ENCODE measurements at places on chromosomes 12 and 14.

DNA sequence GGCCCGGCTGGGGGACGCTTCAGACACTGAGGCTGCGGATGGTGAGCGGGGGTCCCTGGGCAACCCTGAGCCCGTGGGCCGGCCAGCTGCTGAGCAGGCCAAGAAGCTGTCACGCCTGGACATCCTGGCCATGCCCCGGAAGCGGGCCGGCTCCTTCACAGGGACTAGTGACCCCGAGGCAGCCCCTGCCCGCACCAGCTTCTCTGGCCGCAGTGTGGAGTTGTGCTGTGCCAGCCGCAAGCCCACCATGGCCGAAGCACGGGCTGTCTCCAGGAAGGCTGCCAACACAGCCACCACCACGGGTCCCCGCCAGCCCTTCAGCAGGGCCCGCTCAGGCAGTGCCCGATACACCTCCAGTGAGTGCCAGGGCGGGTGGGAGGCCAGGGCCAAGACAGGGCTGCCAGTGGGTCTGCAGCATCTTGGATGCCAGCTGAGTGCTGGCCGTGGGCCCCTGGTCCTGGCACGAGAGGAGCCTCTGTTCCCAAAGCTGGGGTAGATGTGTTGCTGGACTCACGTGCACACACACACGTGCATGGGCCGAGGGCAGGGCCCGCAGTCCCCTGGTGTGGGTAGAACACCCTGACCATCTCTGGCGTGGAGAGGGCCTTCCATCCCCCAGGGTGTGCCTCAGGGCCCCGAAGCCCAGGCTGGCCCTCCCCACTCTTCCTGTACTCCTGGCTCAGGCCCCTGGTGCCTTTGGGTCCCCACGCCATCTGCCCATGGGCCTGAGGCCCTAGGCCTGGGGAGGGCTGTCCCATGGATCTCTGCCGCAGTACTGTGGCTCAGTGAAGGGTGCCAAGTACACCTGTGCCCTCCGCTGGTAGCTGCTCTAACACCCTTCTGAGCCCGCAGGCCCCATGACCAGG, 22.8 kb downstream of the CEP170B start:
- DNase-seq = no peak

DNA sequence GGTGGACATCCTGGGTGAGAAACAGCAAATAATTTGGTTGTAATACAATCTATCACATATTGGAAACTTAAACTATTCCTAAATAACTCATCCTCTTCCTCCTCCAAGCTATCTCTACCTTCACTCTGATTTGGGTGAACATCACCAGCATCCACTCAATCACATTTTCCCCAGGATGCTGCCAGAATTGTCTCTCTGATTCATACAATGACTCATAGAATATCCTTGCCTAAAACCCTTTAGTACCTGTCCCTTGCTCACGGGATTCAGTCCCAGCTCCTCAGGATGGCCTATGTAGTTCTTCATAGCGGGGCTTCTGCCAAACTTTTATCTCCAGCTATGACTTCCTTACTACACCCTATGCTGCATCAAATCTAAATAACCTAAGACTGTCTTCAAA, 146.8 kb downstream of the EMP1 start:
- DNase-seq = no peak

DNA sequence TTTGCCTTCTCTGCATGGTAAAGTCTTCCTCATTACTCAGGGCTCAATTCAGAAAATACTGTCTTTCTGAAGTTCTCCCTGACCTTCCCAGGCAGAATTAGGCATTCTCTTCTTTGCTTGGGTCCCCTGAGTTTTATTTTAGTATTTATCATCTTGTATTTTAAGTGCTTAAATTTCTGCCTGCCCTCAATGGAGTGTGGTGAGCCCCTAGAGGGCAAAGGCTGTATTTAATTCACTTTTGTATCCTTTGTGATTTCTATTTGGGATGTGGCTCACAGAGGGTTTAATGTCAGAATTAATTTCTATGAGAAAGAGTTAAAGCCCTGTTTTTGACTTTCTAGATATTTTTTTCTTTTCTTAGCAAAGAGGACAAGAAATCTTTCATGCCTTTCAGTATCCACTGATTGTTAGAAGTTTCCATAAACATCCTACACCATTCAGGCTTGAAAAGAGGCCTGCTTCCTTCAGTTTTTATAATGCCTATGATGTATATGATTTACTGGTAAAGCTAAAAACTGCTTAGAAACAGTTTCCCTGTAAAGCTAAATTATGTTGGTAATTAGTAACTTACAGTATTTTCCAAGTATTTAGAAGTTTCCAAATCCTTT, 55.6 kb upstream of the PTPRB start:
- DNase-seq = no peak

GRCh38 chr12:123972457-123973401, at the start of the genes CCDC92 and ZNF664:
Gene CCDC92, minus strand, starts transcription at chr12:123972831. Its CDS starts 28,526 bp downstream, at chr12:123944305.
Gene ZNF664, plus strand, starts transcription at chr12:123973215. Its CDS starts 38,930 bp downstream, at chr12:124012145.
- peak; percentile 93 for DNase-seq

DNA sequence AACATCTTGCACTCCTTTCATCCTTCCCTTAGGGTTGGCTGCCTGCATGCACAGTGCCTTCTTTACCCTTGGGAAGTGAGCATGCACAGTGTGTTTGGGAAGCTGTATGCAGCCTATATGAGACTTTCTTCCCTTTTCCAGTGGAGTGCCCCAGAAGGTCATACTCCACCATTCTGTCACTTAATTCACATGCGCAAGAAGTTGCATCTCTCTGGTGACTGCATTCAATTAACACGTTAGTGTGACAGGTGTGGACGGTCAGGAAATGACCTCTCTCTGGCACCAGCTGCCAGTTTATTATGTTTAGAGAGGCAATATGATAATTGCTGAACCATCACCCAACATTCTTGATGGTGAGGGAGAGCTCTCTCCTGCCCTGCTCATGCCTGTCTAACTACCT, 770.0 kb downstream of the FLRT2 start:
- no peak for DNase-seq

DNA sequence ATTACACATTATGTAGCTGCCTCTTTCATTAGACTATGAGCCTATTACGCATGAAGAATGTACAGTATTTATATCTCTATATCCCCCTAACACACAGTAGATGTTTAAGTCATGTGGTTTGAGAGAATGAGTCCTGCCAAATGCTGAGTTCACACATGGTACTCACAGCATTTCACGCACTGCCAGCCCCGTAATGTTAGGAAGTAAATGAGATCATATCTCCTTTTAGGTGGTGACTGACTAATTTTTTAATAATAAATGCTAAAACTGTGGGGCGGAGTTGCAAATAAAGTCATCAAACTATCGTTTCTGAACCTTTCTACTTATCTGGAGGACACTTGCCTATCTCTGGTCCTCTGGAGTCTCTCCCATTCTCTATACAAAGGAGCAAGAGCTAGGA, 343.8 kb downstream of the ADAMTS20 start:
- no peak for DNase-seq

DNA sequence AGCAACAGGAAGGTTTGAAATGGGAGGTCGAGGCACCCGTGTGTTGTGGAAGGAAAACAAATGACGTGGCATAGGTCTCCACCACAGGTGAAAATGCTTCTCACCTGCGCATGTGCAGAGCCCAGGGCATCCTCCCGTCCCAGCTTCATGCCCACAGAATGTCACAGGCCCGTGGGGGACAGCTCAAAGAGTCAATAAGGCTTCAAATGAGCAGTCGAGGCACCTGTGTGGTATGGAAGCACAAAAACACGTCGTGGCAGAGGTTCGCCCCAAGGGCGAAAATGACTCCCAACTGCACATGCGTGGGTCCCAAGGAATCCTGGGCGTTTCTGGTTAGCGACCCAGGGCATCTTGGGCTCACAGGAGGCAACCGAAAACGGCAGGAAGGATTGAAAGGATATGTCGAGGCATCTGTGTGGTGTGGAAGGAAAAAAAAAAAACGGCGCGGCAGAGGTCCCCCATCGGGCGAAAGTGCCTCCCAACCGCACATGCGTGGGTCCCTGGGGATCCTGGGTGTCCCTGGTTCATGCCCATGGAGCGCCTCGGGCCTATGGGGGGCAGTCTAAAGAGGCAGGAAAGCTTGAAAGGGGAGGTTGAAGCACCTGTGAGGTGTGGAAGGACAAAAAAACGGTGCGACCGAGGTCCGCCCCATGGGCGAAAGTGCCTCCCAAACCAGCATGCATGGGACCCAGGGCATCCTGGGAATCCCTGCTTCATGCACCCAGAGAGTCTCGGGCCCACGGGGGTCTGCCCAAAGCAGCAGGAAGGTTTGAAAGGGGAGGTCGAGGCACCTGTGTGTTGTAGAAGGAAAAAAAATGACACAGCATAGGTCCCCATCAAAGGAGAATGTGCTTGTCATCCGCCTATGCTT, 578.5 kb downstream of the ALG10 start:
- DNase-seq = no peak

DNA sequence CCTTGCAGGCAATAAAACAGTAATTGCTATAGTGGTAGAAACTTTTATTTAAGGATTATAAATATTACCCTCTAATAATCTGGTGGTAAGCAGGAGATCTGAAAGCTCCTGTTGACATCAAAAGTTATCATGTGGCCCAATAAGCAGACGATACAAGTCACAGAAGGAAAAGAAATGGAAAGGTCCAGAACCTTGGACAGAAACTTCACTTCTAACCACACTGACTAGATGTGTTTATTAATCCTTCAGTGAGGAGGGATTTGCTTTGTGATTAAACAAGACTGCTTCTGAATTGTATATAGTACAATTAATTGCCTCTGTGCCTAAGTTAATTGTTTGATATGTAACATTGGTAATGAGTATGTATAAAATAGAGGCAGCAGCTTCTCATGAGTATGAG, 652.7 kb upstream of the MIS18BP1 start:
- no peak for DNase-seq

- no peak for DNase-seq
Measured at GRCh38 chr14:55936691-55937090, 181.5 kb upstream of the PELI2 start.

DNA sequence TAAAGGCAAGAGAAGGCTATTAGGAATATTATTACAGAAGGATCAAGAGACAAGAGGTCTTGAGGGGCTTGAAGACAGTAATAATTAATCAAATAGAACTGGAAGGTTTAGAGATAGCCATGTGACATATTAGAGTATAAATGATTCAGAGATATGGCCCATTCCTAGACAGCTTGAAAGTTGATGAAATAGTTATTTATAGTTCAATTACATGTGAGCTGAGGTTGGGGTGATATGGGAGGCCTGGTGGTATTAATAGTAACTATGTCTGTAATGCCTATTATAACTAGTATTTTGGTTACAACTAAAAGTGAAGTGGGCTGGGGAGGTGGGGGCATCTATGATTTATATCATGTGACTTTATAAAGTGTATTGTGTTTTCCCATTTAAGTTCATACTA, 14.1 kb upstream of the MIS18BP1 start:
- DNase-seq = no peak

DNA sequence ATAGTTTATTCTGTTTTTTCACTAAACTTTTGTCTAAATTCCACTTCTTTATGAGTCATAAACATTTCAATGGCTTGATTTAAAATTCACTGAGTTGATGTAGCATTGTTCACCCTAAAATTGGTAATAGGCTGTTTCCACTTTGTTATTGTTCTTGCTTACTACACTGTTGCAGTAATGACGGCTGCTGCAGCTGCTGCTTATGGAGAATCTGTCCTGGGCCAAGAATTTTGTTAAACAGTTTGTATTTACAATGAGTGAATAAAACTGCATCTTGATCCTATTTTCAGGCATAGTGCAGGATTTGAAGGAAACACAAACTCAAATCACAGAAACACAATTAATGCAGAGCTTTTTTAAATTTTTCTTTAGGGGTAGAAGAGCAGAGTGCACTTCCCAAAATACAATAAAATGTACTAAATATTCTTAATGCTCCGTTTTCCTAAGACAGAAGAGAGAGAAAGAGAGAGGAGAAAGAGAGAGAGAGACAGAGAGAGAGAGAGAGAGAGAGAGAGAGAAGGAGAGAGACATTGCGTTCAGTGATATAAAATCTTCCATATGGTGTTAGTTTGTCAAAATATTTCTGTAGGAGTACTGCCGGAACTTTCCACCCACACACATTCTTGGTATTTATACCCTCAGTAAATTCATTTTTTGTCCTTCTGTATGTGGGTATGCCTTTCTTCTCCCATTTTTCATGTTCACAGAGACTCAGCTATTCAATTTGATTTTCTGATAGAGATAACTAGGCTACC, 266.4 kb downstream of the LRFN5 start:
- DNase-seq = no peak

- DNase-seq = no peak
Measured at GRCh38 chr12:114011711-114012110, 45.6 kb upstream of the RBM19 start.

- DNase-seq = no peak
Measured at GRCh38 chr12:98483621-98484503, 31.5 kb upstream of the TMPO start.

GRCh38 chr14:38705220-38705619, 397.8 kb downstream of the SEC23A start:
- no peak for DNase-seq

- DNase-seq = no peak
Measured at GRCh38 chr12:46209914-46210872, 58.6 kb downstream of the SLC38A1 start.

GRCh38 chr14:50225974-50226297, 5.4 kb downstream of the SOS2 start:
- DNase-seq = no peak

DNA sequence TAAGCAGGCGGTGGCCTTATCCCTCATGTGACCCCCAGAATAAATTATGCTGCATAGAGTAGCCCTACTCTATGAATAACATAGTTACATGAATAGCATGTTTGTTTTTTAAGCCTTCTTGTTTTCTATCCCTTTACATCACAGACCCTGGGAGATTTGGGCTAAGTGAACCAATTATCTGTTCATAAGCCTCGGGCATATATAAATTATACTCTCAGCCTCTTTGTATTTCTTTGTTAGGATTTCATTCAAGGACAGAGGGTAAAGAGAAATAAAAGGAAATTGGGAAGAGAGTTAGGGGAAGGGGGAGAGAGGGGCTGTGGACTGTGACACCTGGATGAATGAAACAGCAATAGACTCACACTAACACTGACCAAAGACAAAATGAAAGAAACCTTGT, 35.3 kb upstream of the RTRAF start:
- no peak for DNase-seq

GRCh38 chr12:21906919-21907493, 34.2 kb downstream of the ABCC9 start:
- no peak for DNase-seq

- no peak for DNase-seq
Measured at GRCh38 chr12:117046425-117046824, 52.8 kb downstream of the TESC start.

GRCh38 chr14:51780741-51781140, 79.7 kb upstream of the GNG2 start:
- DNase-seq = no peak

- no peak for DNase-seq
Measured at GRCh38 chr14:52327374-52328226, 13.5 kb downstream of the PTGER2 start.

DNA sequence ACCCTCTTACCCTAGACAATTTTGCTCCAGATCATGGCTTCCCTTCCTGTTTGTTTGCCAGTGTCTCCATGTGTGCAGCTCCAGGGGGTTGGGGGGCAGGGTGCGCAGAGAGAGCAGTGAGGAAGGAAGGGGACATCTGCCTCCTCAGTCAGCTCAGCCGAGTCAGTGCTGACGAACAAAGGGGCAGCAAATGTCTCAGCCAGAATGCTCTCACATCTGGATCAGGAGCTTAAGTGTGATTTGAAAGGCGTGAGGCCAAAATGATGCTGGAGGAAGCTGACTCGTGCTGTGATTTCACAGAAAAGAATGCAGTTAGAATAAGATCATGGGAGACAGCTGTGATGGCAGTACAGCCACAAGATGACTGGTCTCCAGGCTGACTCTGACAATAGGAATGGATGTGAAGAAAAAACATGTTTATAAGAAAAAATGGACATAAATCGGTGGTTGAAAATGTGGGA, 27.1 kb upstream of the CDK17 start:
- no peak for DNase-seq
